CD4-positive, alpha-beta T cell treated with Interleukin-4 for 4 hours (primary cell): ENCODE measurements at places on chromosomes 4 and X.
A peak's percentile ranks its signal among the peaks of the same experiment; 100 is the strongest.

DNA sequence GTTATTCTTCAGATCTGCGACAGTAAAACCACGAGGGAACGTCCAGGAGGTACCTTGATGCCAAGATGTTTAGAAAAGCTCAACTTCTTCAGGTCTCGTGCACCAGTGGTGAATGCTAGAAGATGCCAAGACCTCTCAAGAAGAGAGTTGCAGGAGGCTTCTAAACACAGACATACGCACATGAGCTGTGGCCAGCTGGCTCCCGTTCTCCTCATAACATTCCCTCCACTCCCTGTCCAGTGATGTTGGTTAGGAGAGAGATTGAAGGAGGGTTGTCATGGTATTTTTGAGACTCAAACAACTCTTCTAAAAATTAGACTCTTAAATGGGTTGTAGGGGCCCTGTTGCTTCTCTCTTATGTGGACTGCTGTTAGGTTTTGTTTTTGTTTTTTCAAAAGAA lies 184.3 kb downstream of the QDPR start:
- no peak for DNase-seq

DNA sequence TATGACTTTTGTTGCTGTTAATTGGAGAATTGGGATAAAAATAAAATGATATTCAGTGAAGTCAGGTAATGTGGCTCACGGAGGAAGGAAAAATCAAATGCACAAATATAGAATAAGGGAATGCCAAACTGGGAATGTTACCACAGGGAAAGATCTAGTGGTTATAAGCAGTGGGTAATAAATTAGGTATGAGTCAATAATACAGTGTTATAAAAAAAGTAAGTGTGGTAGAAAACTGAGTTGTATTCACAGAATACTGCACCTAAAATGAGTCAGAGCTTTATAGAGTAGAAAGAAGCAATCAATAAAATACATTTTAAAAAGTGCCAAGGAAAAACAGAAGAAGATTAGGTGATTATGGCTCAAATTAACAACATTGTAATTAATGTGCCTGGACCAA lies 34.5 kb downstream of the INTS12 start:
- DNase-seq: no peak

- no peak for DNase-seq
Observed at GRCh38 chr4:37471971-37472370, 214.2 kb downstream of the RELL1 start.

DNA sequence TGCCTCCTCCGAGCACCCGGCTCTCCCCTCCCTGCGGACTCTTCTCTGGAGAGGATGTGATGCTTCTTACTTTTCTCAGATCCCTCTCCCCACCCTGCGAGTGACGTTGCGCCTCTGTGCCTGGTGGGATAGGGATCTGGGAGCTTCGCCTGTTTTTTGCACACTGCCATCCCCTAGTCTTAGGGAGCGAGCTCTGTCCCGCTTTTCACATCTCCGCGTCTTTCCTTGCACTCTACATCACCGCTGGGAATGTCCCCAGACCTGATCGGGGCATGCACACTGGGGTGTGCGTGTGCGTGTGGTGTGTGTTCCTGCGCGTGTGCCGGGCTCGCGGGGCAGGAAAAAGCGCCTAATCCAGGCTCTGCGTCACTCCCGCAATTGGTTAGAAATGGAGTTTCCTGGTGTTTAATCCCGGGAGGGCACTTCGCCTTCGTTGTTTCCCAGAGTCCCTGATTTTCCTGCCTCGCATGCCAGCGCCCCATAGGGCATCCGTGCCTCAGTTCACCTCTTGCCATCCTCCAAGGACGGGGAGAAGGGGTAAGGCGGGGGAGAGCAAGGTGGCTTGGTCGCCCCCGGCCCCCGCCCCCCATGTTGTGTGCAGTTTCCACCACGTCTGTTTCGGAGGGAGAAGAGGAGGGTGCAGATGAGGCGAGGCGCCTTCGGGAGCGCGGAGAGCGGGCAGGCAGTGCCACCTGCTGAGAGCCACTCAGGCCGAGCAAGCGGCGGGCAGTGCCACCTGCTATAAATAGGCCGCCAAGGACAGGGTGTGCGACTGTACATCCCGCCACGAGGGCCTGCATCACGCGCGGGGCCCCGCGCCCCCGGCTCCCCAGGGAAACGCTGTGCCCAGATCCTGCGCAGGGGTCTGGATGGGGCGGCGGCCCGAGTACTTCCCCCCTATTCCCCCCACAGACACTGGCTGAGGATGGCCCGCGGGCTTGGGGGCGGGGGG lies 759 bp upstream of the TBC1D1 start:
- DNase-seq: peak; percentile 26

DNA sequence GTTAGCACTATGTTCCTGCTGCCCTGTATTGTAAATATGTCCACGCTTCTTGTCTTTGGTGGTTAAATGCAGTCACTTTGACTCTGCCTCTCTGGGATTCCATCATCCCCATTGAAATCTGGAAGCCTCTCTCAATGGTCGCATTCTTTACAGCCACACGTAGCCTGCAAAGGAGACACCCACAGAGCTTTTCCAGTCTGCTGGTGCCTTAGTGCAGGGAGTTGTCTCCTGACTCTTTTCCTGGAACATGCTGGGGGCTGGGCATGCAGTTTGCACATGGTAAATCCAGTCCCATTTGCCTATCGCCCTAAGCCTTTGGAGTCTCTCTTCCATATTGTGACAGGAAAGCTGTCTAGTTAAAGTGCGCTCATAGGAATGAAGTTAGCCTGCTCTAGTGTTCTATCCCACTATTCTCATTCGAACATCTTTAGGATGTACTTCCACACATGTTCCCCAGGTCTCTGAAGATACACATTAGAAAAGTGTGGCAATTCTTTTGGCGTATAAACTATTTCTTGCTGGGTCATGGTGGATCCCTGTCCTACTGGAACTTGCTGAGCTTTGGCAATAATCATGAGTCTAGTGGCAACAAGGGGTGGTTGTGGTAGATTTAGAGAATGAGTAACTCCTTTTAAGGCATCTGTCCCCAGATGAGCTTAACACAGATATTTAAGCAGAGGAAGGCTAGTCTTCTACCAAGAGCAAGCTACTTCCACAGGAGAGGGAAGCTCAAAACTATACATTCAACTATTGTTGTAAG lies 33.7 kb downstream of the COQ2 start:
- no peak for DNase-seq

DNA sequence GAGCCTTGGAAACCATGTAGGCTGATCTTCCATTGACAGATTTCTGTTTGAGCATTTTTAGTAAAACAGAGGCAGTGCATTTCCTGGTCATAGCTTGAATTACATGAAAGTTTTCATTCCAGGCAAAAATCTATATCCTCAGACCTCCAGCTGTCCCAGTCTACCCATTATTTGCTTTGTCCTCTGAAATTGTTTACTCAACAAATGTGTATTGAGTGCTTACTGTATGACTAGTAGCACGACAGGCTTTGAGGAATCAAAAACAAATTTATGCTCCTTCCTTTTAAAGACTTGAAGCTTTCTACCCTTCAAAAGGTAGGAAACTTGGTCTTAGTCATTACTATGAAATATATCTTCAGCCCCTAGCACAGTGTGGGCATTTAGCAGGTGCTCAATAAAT lies 307.9 kb upstream of the IGFBP7 start:
- no peak for DNase-seq

- no peak for DNase-seq
Observed at GRCh38 chr4:103012060-103012459, 7.4 kb downstream of the SLC9B1 start.

GRCh38 chrX:143121477-143121876 lies 95.7 kb downstream of the SPANXN4 start:
- no peak for DNase-seq

GRCh38 chrX:71458866-71459265 lies 74.0 kb upstream of the OGT start:
- no peak for DNase-seq

- no peak for DNase-seq
Observed at GRCh38 chr4:76053730-76054129, 17.9 kb upstream of the CXCL11 start.

DNA sequence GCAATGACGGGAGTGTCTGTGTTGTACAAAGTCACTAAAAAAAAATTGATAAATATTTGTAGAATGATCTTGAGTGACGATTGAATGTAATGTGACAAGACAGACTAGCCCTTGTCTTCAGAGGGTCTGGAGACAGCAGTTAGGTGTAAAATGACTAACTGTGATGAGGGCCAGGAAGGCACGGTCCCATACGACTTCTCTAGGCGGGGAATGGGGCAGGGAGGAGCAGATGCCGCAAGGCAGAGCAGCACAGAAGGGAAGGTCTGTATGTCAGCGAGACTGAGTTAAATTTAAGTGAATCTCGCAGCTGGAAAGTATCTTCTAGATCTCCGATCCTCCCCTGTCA lies 405 bp downstream of the CENPE start:
- peak; percentile 5 for DNase-seq

DNA sequence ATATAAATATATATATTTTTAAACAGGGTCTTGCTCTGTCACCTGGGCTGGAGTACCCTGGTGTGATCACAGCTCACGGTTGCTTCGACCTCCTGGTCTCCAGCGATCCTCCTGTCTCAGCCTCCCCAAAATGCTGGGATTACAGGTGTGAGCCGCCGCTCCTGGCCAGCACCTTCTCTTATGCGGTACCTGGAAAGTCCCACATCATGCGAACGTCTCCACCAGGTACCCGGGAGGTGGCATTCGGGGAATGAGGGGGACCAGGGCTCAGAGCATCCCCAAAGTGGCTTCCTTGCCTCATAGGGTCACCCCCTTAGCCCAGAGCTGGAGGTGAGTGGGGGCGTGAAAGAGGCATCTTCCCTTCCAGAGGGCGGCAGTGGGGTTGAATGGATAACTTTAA lies 84.0 kb upstream of the PPP2R3B start:
- no peak for DNase-seq

- no peak for DNase-seq
Observed at GRCh38 chr4:17997129-17997528, 24.4 kb downstream of the LCORL start.

DNA sequence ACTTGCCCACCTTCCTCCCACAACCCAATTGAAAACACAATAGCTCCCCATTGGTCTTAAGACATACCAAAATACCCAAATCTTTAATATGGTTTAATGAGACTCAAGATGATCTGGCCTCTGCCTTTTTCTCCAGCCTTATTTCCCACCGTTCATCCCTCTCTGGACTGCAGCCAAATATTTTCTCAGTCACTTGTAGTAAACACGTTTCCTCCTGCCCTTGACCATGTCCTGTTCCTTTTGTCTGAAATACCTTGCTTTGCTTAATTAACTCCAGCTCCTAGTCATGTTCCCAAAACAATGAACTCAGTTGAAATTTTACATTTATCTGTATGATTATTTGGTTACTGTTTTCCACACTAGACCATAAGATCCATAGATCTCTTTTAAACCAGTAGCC lies 8.4 kb upstream of the NUP54 start:
- no peak for DNase-seq

- DNase-seq: no peak
Observed at GRCh38 chr4:126616795-126617194, 1016.0 kb upstream of the INTU start.

DNA sequence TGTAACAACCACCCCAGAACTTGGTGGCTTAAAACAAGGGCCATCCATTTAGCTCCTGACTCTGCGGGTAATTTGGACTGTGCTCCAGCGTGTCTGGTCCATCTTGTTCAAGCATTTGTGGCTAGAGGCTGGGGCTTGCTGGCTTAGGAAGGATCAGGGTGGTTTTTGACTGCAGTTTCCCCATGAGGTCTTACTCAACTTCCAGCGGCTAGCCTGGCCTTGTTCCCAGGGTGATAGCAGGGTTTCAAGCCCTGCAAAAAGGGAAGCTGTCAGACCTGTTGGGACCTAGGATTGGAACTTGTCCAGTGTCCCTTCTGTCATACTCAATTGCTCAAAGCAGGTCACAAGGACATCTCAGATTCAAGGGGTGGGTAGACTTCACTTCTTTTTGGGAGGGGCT lies 205.9 kb downstream of the STIM2 start:
- no peak for DNase-seq

DNA sequence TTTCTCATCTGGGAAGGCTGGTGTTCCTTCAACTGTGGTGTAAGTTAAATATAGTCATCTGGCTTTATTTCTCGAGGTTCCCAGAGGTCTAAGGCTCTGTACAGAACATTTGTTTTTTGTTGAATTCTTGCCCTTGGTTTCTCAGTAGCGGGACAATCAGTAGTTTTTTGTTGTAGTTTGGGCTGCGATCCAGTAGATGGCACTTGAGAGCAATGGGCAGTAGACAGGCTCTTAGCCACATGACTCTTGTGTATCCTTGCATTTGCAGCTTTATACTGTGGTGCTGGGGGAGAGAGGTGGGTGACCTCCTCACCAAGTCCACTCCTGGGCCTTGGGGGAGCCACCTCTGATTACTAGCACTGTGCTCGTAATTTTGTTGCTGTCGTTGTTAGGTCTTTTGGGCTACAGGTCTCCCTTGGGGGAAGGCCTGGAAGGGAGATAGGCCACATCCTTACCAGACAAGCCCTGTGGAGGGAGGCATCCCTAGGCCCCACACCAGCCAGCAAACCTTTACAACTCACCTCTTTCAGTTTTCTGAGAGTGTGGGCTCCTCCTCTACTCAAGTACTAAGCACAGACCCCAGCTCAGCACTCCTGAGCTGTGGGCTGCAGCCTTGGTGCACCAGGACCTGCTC lies 8.1 kb downstream of the ETDB start:
- DNase-seq: peak; percentile 37

GRCh38 chr4:18138076-18138665 lies 116.6 kb upstream of the LCORL start:
- no peak for DNase-seq

DNA sequence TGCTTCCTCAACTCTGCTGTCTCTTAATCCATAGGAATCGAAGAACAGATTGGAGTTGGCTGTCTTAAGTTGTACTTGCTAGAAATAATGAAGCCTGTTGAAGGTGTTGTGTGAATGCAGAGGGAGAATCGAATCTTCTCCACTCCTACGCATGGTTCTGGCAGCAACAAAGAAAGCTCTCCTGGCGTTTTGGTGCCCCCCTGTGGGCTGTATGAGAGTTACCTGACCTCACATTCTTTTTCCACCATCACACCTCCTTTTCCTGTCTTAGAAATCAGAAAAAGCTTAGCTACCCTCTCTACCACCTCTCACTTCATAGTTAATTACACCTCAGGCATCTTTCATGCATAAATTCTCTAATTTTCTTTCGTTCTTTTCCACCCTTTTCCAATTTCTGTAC lies 16.3 kb downstream of the KLF8 start:
- peak; percentile 43 for DNase-seq

GRCh38 chr4:76087007-76087769 lies 12.7 kb downstream of the ART3 start:
- no peak for DNase-seq

DNA sequence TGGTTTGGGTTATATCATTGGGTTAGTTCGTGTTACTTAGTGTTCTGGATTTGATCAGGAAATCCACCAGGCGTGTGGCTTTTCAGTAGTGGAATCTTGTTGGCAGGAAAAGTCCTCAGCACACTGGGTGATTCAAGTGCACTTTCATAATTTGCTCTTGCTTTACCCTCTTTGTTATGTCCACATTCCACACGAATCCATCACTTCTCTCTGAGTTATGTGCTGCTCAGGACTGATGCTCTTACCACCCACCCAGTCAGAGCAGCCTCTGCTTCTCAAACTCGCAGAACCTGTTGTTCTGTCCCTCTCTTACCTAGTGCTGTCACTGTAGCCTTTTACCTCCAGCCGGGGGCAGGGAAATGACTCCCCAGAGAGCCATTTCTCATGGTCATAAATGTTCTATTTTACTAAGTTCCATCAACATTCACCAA lies 37.2 kb upstream of the SCRG1 start:
- DNase-seq: no peak

GRCh38 chr4:148064451-148064850 lies 332.6 kb downstream of the ARHGAP10 start:
- no peak for DNase-seq

- DNase-seq: no peak
Observed at GRCh38 chr4:55609393-55609866, 17.4 kb upstream of the PDCL2 start.
